ENCODE measurements at places on chromosomes 2 and 18.

DNA sequence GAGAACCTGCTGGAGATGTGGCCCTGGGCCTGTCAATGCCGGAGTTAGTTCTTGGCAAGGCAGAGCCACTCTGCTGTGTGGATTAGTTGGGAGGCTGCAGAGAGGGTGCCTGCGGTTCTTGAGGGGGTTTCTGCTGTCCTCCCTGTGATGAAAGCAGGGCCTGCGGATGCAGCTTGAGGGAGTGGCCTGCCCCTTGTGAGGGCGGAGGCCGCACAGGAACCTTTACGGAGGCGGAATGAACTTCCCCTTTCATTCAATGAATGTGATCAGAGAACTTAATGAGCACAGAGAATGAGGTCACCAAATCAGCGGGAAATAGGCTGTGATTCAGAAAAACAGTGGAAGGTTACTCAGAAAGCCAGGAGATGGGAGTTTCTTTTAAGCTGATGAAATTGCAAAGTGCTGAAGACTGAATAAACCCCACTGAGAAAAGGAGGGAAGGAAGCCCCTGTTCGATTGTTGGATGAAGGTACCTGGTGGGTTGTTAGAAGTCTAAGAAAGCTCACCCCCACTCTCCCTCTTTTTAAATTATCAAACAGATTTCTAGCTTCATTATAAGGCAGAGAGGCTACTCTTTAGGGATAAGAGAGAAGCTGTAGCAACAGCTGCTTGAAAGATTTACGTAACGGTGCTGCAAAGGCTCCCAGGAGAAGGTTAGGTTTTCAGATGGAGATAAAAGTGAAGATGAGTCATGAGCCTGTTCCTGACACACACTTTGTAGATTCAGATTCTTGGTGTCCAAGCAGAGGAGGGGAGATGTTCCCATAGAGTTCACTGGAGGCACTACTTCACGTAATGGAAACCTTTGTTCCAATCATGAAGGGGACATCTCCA, 47.4 kb downstream of the VWA3B start:
- DNase-seq = no peak

GRCh38 chr2:98500561-98500960, 55.9 kb downstream of the INPP4A start:
- no peak for DNase-seq

- DNase-seq = no peak
Observed at GRCh38 chr2:212173331-212173730, 365.3 kb downstream of the ERBB4 start.

- DNase-seq = no peak
Observed at GRCh38 chr2:160367887-160368286, 125.7 kb downstream of the RBMS1 start.

DNA sequence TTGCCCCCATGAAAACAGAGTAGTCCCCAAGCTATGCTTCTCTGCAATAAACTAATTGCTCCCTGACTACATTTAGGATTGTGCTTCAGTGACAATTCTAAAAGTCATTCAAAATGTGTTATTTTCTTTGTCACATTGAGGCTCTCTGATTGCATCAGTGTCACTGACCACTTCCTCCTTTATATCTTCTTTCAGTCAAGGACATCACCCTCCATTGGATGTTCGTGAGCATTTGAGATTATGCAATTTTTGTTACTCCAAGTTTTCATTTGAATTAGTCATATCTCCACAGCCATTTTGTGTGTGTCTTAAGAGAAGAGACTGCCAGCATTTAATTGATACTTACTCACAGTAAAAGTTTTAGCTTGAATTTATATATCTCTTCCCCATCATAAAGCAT, 780.8 kb upstream of the GCFC2 start:
- DNase-seq = no peak

GRCh38 chr18:59518705-59519104, 159.6 kb upstream of the LMAN1 start:
- no peak for DNase-seq

- peak; percentile 83 for DNase-seq
Observed at GRCh38 chr2:10814571-10815331, 2.2 kb upstream of the PDIA6 start.

- no peak for DNase-seq
Observed at GRCh38 chr2:84676295-84676694, 160.0 kb downstream of the DNAH6 start.

- DNase-seq = no peak
Observed at GRCh38 chr2:11357428-11357972, 13.1 kb upstream of the ROCK2 start.

DNA sequence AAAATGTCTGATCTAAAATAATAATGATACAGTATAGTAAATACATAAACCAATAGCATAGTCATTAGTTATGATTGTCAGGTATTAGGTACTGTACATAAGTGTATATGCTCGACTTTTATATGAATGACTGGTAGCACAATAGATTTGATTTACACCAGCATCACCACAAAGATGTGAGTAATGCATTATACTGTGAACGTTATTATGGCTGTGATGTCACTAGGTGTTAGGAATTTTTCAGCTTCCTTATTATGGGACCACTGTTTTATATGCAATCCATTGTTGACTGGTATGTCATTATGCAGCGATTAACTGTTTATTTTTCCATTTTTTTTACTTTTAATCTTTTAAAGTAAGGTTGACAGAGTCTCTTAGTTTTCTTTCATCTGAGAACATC, 23.7 kb downstream of the ATP9B start:
- DNase-seq = no peak

DNA sequence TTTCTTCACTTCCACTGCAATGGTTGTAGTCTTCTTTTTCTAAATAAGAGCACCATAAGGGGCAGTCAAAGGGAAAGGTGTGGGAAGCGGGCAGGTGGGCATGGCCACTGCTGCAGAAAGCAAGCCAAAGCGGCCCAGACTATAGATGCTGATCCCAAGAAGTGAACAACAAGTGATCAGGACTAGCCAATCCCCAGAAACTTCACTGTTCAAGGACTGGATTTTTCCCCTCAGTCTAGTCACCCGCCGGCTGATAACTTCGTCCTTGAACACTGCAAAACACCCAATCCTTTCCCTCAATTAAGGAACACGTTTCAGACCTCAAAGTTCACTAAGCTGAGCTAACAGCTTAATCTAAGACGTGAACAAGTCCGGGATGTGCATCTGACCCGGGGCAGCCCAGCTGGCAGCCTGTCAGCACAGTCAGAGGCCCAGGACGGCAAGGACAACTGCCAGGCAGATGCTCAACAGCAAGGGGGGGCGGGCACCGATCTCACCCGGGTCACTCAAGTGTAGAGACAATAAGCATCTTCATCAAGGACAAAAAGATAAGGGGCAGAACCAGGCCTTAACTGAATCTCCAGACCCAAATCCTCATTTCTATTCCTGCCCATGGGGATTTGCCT, 59.8 kb downstream of the HDLBP start:
- DNase-seq = no peak

- no peak for DNase-seq
Observed at GRCh38 chr2:150997066-150997465, 264.6 kb downstream of the RBM43 start.

DNA sequence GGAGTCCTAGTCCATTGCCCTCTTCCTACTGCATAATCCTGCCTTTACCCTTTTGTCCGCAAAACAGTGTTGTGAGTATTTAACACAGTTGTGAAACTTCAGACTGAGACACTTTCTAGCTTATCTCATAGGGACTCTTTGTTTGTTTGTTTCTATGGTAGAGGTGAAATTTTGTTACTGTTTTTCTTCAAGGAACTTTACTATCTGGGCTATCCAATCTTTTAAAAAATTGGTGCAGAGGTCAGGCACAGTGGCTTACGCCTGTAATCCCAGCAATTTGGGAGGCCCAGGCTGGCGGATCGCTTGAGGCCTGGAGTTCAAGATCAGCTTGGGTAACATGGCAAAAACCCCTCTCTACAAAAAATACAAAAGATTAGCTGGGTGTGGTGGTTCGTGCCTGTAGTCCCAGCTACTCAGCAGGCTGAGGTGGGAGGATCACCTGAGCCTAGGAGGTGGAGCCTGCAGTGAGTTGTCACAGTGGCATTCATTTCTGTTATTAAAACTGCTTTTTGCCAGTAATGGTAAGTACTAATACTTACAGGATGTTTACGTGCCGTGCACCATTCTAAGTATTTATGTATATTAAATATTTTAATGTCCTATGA, 18.8 kb downstream of the GMCL1 start:
- DNase-seq = no peak

GRCh38 chr2:199988151-199988550, 32.8 kb downstream of the MAIP1 start:
- no peak for DNase-seq

GRCh38 chr2:48454504-48454903, 75.5 kb upstream of the STON1 start:
- DNase-seq = no peak

GRCh38 chr2:226620176-226620575, 179.4 kb downstream of the IRS1 start:
- DNase-seq = no peak

- DNase-seq = no peak
Observed at GRCh38 chr2:70214365-70214764, 23.5 kb upstream of the C2orf42 start.
